ENCODE measurements at places on chromosomes 12 and 14.
A peak's percentile ranks its signal among the peaks of the same experiment; 100 is the strongest.

GRCh38 chr12:8594072-8594471, 18.6 kb downstream of the AICDA start:
- DNase-seq = no peak

GRCh38 chr14:31362746-31363145, 57.6 kb downstream of the HEATR5A start:
- DNase-seq = no peak

- no peak for DNase-seq
These were observed 2.7 kb upstream of the TSPAN31 start for GRCh38 chr12:57741844-57742738.

DNA sequence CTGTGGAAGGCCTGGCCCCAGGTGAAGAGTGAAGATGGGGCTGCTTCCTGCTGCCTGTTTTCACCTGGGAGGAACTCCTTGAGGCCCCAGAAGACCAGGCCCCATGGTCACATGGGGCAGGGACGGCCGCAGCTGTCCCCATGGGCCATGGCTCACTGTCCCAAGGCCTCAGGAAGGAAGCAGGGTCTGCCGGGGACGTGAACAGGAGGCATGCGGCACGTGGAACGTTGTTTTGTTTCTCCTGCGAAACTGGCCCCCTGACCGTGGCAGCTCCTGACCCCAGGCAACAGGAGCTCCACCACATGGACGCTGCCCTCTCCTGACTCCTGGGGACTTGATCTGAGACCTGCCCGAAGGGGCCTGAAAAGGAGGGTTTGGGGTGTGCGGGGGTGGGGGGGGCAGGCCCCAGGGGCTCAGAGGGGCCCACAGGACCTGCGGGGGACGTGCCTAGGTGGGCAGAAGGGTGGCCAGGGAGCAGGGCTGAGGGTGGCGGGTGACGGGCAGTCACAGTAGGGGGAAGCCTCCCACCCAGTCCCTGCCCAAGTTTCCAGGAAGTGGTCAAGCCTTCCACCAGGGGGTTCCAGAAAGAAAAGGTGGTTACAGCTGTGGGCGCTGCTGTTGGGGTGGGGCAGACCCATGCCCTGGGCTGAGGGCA, 41.4 kb downstream of the LRCOL1 start:
- DNase-seq = no peak

- DNase-seq = no peak
These were observed 474.7 kb downstream of the NPAS3 start for GRCh38 chr14:33413381-33413780.

GRCh38 chr12:103558879-103559278, 28.2 kb upstream of the STAB2 start:
- no peak for DNase-seq

DNA sequence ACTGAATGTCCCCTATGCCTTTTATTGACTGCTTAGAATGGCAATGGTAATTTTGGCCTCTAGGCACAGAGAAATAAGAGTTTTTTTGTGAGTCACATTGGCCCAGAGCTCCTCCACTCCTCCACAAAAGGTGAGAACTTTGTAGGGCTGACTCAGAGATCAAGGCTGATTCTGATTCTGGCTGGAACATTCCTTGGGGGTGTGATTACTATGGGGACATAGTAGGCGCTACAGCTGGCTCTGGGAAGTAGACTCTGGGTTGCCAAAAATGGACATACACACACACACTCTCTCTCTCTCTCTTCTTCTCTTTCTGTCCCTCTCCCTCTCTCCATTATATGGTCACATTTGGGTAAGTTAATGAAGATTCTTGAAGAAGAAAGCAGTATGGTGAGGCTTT, 174.6 kb upstream of the DDHD1 start:
- peak; percentile 54 for DNase-seq

GRCh38 chr14:55889124-55889523, 229.1 kb upstream of the PELI2 start:
- DNase-seq = no peak

GRCh38 chr12:14995583-14996425, 23.0 kb downstream of the PDE6H start:
- DNase-seq = no peak

DNA sequence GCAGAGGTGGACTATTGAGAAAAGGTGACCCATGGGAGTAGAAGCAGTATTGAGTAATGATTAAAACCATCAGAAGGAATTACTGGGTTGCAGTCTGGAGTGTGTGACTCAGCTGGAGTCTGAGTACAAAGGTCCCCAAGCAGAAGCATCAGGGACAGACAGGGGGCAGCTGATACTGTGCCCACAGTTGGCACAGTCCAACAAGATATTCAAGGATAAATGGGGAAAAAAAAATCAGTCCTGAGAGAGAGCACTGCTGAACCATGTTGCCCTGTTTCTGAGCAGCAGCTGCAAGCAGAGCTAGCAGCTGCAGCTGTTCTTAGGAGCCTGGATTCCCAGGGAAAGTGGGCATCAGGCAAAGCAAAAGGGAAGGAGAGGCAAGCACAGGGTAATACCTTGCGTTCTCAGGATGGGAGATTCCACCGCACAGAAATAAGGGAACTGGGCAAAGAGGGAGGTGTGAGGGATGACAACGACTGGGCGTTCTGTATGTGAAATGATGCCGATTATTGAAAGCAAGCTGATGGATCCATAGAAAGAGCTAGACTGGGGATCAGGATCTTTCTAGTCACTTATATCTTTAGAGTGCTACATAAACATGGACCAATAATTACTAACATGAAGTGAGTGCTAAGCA, 17.7 kb downstream of the NEUROD4 start:
- no peak for DNase-seq

- DNase-seq = no peak
These were observed 33.3 kb upstream of the CCDC198 start for GRCh38 chr14:57526942-57527341.

- DNase-seq = no peak
These were observed 55.6 kb downstream of the HMGA2 start for GRCh38 chr12:65879878-65880277.

GRCh38 chr14:95685978-95686922, at the start of gene TCL1B:
TSS of gene TCL1B (plus strand) at chr14:95686426. CDS start at chr14:95686468, 42 bp downstream.
- no peak for DNase-seq

DNA sequence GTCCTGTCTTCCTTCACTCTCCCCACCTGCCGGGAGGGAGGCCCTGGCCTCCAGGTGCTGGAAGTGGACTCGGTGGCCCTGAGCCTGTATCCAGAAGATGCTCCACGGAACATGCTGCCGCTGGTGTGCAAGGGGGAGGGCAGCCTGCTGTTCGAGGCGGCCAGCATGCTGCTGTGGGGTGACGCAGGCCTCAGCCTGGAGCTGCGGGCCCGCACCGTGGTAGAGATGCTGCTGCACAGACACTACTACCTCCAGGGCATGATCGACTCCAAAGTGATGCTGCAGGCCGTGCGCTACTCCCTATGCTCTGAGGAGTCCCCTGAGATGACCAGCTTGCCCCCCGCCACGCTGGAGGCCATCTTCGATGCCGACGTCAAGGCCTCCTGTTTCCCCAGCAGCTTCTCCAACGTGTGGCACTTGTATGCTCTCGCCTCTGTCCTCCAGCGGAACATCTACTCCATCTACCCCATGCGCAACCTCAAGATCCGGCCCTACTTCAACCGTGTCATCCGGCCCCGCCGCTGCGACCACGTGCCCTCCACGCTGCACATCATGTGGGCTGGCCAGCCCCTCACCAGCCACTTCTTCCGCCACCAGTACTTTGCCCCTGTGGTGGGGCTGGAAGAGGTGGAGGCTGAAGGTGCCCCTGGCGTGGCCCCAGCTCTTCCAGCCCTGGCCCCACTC, 8.8 kb downstream of the VRTN start:
- no peak for DNase-seq

DNA sequence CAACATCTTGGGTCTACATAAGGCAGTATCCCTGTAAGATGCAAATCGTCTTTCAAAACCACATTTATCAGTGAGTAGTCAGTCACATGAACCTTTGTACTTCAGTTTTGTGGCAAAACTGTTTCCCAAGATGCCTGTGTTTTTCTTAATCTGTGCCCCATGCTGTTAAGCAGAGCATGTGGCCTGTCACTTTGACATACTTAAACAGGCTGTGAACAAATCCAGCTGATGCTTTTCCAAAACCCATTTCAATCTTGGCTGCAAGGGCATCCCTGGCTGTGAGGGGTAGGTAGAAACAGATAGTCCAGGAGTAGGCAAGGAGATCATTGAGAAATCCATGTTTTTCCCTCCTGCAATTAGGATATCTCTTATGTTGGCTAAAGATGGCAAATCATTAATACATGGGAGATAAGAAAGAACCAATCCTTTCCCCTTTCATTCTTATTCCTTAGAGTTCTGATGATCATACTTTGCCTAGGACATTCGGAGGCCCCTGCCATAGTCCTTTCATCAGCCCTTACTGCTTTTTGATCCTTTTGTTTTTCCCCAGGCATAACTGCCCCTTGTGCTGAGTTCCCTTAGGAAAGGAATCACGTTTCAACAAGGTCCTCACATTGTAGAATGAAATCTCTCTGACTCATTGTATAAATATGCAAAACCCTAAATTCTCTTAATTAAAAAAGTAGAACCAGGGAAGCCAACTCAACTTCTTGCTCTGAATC, 121.1 kb upstream of the EEA1 start:
- DNase-seq = no peak

GRCh38 chr14:53890611-53891101, 66.0 kb downstream of the BMP4 start:
- DNase-seq = no peak

- no peak for DNase-seq
These were observed 17.7 kb downstream of the TBK1 start for GRCh38 chr12:64469455-64470142.

DNA sequence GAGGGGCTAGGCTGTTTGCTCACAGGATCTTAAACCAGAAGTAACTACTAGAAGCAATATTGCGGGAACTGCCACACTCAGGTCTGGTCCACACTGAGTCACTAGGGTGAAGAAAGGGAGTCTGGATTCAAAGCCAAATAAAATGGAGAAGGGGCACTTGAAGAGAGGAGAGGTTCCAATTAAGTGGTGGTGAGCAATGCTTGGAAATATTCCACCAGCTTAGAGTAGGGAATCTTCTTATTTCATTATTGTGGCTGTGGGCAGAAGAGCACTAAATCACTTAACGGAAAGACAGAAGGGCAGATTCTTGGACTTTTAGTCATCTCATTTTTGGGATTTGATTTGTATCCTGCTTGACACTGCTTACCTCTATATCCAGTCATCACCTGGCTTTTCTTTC, 48.6 kb upstream of the PPP1R12A start:
- DNase-seq = no peak

- no peak for DNase-seq
These were observed 1.9 kb upstream of the PPP1R13B start for GRCh38 chr14:103849151-103849886.

DNA sequence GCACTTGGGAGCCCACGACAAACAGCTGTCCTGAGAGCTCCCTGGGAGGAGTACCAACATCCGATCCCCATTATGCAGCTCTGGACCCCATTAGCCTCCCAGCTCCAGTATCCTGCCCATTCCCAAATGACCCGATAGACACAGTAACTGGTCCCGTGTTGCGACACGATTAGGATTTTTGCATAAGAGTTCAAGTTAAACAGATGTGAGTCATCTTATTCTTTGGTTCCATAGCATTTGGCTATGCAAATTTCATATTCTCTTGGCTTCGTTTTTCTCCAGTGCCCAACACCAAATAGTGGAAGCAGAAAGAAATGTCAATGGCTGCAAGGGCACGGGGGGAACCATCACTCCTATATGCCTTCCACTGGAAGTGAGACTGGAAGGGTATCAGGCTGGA, 43.0 kb upstream of the LRRC10 start:
- no peak for DNase-seq

DNA sequence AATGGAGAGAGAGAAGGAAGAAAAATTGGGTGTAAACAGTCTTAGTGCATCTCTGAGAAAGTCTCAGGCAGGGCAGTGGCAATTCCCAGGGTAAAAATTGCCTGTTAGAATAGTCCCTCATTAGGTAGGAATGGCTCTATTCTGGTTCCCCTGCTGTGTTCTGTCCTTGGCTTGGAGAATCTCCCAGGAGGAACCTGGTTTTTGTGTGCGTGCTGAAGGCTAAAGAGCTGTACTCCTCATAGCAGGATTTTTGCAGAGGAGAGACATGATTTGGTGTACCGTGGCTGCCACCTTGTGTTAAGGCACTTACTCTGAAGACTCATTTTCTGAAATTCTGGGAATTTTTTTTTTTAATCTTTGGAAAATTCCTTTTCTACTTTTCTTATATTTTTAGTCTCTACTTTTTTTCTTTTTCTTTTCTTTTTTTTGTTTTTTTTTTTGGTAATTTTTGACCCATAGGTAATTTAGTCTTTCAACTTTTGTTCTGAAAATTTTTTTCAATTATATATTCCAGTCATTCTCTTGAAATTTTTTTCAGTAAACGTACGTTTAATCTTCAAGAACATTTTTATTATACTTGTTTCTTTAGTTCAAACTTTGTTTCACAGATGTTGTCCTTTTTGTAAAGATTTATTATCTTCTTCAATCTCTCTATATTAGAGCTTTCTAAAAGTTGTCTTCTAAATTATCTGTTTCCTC, 63.8 kb downstream of the FBXO33 start:
- no peak for DNase-seq

DNA sequence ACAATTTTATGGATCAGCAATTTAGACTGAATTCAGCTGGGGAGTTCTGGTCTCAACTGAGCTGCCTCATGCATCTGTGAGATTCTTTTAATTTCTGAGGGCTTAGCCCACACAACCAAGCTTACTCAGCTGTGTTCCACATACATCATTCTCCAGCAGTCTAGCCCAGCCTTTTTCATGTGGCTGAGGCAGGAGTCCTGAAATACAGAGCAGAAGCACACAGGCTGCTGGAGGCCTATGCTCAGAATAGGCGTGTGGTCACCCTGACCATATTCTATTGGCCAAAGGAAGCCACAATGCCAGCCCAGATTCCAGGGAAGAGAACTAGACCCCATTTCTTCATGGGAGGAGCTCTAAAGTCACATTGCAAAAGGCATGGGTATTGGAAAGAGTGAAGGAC, 72.3 kb upstream of the DHRS4 start:
- DNase-seq = no peak

GRCh38 chr14:23577710-23578392, 739 bp downstream of the JPH4 start:
- no peak for DNase-seq

- DNase-seq = no peak
These were observed 118.7 kb upstream of the TSPAN8 start for GRCh38 chr12:71276541-71276940.

GRCh38 chr14:101922866-101923265, 41.5 kb upstream of the DYNC1H1 start:
- no peak for DNase-seq

DNA sequence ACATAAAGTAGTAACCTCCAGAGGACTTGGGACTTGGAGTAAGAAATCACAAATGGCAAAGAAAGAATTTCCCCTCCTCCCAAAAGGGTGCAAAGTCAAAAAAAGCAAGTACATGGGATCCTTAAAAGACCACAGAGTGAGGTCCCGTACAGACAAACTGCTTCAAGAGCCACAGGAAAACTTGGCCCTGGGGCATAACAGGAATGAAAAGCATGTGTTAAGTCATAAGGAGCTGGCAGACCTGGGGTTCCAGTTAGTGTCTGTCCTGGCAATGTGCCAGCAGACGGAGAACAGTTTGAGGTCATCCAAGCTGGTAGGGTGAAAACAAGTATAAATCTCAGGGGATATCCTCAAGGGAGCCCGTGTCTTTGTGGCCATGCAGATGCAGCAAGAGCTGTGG, 73.2 kb downstream of the HSD17B6 start:
- no peak for DNase-seq

Measured in amygdala (tissue), 56 donors.